ENCODE measurements at places on chromosomes 12 and 14. TPM values are rescaled to one million over a fixed set of nuclear protein-coding genes. Genes with fewer than 3 reads are reported as not detected.

SSPN gene
- 9.8 TPM for total RNA-seq

TCL1B gene
- total RNA-seq: not detected

RNASE1 gene
- not detected for total RNA-seq

SLC10A1 gene
- not detected for total RNA-seq

CRY1 gene
- total RNA-seq: 8.0 TPM

NRIP2 gene
- 0.17 TPM for total RNA-seq

Measured in fibroblast of lung (primary cell).